ENCODE measurements at places on chromosomes 6 and 20. TPM values are rescaled to one million over a fixed set of nuclear protein-coding genes. Genes with fewer than 3 reads are reported as not detected.

GRCh38 chr6:148250975-148251685 lies 91.5 kb upstream of the SASH1 start:
- DNase-seq = no peak

The GCNT2 gene
- 24.9 TPM for total RNA-seq

The ANGPT4 gene
- total RNA-seq = 0.23 TPM

The SPATS1 gene
- total RNA-seq = not detected

- DNase-seq = no peak
Measured at GRCh38 chr6:131275273-131275672, 140.0 kb downstream of the AKAP7 start.

The SEL1L2 gene
- not detected for total RNA-seq

DNA sequence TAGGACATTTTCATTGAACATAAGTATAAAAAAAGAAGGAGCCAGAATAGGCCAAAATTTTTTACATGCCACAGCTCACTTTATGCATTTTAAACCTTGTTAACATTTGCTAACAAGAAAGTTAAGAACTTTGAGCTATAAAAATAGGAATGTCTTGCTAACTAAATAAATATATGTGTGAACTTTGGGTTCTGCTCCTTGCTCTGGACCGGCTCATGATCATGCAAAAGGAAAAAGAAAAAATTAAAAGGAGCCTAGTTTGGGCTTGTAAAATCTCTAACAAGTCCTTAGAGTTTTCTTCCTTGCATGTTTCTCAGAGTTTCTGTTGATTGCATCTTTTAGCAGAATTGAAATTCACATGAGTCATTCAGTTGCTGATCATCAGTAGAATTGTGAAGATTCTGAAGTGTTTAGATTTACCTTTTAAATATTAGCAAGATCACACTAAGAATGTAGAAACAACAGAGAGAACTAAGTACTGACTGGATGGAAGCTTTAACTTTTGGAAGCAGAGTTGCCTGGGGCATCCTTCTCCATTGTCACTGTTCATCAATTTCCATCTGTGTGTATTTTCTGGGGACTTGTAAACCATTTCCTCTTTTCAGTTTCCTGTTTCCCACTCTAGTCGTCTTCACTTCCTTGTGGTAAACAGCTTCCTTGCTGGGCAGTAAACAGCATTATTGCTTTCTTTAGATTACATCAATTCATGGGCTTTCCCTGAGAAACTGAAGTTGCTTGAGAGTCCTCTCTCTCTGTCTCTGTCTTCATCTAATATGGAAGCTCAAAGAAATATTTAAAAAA lies 458.4 kb upstream of the BTBD3 start:
- DNase-seq = no peak

All from endodermal cell (in vitro differentiated cells).